ENCODE measurements at places on chromosomes 7 and 10.

DNA sequence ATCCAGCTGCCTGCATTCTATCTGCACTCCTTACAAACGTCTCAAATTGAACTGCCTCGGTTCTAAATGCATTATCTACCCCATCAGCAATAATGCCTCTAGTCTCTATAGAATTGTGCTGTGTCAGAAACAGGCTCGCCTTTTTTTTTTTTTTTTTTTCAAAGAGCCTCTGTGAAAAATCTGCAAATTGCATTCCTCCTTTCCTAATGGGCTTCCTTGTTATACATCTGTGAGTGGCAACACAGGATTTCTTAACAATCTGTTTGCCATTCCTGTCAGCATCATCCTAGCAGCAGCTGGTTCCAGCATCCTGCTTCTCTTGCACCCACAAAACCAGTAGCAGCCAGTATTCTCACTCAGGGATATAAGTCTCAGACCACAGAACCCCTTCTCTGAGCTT, 413.5 kb upstream of the SEMA3D start:
- no peak for DNase-seq

- peak; percentile 49 for DNase-seq
These were observed 45.3 kb downstream of the RASGEF1A start for GRCh38 chr10:43221419-43222209.

DNA sequence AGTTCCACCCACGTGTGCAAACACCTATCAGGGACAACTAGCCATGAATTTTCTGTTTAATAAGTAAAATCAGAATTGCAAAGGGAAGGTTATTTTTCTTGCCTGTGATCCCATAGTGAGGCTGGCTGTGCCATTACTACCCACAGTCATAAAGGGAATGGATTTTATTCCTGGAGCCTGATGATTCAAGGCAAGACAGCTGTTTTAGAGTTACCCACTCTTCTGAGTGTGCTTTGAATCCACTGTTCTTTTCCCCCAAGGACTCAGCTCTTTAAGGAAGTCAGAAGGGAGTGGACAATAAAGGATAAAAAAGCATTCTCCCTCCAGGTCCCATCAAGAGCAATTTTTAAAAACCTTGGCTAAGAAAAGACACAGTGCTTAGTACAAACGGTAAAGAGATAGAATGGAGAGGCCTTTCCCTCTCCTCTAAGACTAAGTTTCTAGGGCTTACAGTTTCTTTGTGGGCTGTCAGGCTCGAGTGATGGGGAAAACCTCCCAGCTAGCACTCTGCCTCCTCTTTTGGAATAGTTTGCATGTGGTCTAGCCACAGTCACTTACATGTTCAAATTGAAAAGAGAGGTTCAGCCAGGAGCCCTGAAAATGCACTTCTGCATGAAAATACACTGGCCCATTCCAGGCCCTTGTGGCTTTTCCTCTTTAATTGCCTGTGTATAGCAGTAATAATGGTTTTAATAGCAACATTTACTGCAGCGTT, 5.1 kb upstream of the LRRC4 start:
- no peak for DNase-seq

DNA sequence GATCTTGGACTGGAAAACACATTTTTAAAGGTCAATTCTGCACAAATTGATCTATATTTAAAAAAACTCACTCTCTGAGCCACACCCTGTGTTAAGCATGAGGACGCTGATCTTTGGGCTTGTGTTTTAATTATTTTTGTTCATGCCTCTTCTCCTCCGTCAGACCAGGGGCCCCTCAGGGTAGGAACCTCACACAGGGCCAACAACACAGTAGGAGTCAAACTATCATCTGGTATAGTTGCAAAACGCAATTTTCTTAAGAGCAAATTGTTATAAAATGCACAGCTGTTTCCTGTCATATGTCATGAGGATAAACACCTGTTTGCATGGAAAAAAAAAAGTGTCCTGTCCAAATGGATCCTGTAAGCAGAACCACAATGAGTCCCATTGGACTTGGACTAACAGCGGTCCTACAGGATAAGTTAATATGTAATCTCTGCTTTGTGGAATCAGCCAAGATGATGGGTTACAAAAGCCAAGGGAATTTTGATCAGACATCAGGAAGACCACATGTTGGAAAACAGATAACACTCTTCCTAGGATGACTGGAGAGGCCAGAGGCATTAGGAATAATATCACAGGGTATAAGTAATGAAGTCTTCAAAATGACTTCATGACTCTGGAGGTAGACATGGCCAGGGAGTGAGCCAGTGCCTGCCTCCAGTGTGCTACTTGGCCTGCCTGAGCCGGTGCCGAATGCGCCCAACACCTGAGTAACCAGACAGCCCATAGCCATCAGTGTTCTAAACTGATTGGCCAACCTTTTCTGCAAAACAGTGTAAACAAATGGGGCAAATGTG, 184.9 kb upstream of the ADCY1 start:
- DNase-seq = no peak

- no peak for DNase-seq
These were observed 246.0 kb downstream of the ELFN1 start for GRCh38 chr7:1915956-1916600.

DNA sequence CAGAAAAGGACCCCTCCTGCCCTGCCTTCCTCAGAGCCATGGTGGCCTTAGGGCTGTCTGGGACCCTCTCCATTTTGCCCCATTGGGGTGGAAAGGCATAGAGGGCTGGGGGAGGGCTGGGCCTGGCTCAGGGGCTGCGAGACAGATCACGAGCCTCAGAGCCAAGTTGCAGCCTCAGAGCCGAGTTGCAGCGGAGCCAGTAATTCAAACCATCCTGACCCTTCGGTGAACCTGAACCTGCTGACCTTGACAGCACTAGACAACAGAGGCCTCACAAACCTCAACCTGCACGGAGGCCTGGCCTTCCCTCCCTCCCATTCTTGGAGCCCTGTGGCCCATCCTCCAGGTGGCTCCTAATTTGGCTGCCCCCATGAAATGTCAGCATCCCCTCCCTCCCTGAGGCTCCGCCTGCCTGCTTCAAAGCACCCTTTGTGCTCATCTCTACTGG, 45.4 kb downstream of the PAX2 start:
- DNase-seq = peak; percentile 55

GRCh38 chr7:378041-378420, 88.1 kb downstream of the FOXL3 start:
- DNase-seq = no peak

GRCh38 chr10:128083191-128083895, 42.9 kb downstream of the MKI67 start:
- DNase-seq = no peak

DNA sequence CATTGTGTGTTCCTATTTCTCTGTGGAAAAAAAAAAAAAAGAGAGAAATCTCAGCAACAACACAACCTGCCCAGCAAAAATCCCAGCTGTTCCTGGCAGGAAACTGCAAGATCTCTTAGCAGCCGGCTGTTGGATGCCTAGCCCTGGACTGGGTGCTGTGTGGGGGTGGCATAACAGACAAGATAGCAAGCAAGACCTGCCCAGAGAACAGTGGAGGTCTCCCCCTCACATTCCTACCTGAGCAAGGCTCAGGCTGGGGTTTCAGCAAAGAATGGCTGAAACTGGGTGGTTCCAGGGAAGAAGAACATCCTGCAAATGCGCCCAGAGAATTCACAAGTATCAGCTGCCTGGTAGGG, 248.8 kb upstream of the ZMIZ1 start:
- DNase-seq = no peak

DNA sequence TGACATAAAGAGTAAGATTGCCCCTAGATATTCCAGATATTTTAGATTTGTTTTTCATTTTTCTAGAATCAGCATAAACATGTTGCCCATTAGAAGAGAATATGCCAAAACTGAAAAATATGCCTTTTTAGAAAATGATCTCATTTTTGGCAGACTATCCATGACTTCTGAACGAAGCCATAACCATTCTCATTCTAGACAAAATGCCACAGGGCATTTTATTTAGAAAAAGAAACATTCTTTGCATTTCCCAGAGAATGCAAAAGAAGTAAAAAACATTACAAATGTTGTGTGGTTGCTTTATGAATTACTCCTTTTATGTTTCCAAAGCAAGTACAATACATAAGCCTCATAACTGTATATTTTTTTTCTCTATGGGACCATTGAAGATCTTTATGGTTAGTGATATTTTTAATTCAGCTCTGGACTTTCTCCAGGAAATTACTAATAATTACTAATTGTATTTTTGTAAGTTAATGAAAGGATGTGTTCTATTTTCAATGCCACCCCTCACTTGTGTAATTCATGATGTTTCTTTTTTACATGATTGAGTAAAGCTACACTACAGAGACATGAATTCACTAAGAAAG, 109.6 kb upstream of the SEM1 start:
- DNase-seq = no peak

- DNase-seq = no peak
These were observed 42.8 kb downstream of the ARHGAP21 start for GRCh38 chr10:24680647-24681524.

DNA sequence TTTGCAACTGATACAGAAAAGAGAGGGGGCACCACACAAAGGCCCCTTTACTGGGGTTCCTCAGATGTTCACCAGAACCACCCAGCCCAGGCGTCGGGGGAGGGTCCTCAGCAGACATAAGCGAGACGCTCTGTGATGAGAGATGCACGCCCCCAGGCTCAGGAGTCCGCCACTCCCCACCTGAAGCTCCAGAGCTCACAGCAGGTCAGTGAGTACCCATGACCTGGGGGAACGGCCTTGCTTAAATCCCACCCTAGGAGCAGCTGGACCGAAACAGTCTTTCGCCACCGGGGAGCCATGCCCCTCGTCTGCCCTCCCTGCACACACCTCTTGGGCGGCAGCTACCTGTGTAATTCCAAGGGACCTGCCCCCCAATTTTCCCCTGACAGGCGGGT, 2.8 kb downstream of the CRYGN start:
- DNase-seq = no peak

DNA sequence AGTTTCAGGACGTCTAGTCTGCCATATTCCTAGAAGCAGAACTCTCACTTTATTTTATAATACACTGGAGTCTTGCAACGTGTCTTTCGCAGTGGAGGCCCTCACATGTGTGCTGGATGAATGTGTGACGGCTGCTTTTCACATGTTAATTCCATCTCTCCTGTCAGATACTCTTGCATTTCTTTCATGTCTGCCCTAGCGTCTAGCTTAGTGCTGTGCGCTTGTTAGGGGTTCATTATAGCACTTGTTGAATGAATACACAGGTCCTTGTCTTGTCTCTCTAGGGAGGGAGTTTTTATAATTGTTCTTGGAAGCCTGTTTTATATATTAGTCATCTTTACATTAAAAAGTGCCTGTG, 94.4 kb downstream of the MAP3K8 start:
- no peak for DNase-seq

DNA sequence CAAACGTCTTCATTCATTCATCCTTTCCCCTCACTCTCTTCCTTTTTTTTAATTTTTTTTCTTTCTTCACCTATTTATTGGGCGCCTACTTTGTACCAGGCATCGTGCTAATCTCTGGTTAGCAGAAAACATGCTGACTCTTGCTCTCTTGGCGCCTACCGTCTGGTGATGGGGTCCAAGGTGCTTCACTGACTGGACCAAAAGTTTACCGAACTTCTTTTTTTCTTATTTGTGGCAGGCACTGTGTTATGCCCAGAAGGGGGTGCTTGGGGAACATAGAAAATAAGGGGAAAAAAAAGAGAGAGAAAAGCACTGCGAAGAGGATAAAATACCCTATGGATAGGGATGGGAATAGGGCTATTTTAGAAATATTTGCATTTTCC, 505 bp upstream of the FAM204A start:
- no peak for DNase-seq

DNA sequence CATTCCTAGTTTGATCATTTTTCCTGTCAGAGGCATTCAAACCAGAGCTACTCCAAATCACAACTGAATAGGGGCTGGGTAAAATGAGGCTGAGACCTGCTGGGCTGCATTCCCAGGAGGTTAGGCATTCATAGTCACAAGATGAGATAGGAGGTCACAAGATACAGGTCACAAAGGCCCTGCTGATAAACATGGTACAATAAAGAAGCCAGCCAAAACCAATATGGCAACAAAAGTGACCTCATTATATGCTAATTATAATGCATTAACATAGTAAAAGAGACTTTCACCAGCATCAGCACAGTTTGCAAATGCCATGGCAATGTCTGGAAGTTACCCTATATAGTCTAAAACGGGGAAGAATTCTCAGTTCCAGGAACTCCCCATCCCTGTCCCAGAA, 37.3 kb downstream of the TWIST1 start:
- DNase-seq = no peak

DNA sequence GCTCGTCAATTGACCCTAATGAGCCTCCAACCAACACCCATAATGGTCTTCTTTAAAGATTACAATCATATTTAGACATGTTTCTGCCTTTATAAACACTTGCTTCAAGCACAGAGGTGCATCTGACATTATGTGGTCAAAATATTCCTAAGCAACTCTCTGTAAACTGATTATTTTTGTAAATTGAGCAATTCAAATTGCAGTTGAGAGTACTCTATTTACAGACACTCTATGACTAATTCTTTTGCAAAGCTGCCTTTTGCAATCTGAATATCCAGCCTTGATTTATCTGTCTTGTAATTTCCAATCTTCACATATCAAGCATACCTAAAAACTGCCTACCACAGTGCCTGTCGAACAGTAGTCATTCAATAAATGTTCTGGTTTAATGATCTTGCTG, 112.0 kb downstream of the PDE1C start:
- no peak for DNase-seq

GRCh38 chr7:80277434-80278427, 143.1 kb downstream of the GNAI1 start:
- DNase-seq = no peak

- no peak for DNase-seq
These were observed 30.4 kb upstream of the ADD3 start for GRCh38 chr10:109977382-109977806.

GRCh38 chr7:19181634-19182033, 36.4 kb upstream of the FERD3L start:
- no peak for DNase-seq

GRCh38 chr10:97898429-97898828, 48.8 kb downstream of the GOLGA7B start:
- DNase-seq = no peak

DNA sequence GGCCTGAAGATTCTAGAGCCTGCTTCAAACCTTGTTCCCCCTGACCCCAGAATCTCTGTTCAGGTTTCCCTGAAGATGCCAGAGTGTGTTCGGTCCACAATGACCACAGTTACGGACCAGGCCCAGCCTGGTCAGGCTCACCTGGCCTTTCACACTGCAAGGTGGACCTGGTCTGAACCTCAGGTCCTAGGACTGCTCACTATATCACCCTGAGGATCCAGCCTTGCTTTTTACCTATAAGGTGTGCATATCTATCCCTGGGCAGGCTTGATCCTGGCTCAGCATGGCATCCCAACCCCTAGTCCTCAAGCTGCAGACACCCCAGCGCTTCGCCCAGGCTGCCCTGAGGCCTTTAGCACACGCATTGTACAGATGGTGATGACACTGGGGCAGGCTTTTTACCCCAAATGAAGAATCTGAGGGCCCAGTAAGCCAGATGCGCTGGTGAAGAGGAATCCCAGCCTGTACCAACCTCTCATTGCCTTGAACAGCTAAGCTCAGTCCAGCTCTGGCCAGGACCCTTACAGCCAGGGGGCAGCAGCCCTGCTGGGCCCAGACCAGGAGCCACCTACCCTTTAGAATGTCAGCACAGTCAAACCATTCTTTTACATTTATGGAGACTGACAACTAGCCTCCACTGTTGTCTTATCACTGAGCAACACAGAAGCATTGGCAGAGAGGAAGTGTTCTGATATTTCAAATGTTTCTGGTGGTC, 28.0 kb downstream of the MAT1A start:
- DNase-seq = no peak

Data from nephron progenitor cell (in vitro differentiated cells).